ENCODE measurements at places on chromosomes 13 and 19.

DNA sequence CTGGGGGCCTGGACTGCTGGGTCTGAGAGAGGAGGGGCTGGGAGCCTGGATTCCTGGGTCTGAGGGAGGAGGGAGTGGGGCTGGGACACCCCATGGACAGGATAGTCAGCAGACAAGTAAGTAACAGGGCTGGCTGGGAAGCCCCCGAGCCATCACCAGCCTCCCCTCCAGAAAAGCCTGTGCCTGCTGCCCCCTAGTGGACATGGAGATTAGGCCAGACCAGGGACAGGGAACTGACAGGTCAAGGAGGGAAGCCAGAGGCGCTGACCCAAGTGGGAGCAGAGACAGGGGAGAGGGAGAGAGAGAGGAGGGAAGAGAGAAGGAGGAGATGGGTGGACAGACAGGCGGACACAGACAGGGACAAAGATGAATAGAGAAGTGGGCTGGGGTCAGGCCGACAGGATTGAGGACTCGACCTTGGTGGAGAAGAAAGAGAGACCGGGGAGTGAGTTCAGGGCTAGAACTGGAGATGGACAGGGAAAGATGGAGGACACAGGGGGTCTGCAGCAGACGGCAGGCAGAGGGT, 6.7 kb upstream of the ERFL start:
- no peak for DNase-seq

DNA sequence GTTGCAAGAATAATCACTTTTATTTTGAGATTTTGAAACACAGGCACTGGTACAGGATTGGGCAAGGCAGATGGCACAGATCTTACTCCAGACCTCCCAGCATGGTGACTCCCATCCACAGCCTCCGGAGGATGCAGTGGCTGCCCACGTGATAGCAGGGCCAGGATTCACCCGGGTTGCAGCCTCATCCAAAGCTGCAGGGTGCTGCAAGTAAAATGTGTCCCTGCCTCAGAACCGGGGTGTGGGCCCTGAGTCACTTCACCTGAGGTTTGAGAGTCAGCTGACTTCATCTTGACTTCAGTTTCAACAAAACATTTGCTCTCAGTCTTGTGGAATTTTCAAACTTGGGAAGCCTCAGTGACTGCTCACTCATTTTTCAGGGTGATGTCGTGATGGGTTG, 201.9 kb downstream of the FGF9 start:
- no peak for DNase-seq

GRCh38 chr19:20863176-20863575, 59.9 kb upstream of the ZNF85 start:
- no peak for DNase-seq

DNA sequence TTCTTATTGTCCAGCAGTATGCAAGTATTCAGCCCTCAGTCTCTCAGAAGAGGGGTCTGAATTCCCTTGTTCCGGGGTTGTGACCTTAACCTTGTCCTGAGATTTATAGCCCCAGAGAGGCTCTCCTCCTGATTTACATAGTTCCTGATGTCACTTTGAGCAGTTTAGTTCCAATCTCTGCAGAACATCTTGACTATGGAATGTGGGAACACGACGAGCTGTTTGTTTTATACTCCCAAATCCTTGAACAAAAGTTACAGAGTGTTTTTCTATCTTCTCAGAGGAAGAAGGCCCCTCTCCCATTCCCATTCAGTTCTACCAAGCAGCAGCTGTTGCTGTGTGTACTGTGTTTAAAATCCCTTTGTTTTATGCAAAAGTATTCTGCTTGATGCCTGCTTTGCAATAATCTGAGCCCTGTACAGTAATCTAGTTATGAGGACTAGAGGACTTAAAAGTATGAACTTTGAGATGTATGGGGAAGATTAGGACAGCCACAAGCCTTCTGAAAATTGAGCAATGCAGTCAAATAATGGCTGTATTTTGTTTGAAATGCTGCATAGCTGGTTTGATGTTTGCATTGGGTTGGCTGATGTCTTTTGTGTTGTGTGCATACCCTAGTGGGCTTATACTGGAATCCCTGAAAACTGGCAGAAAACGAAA, 74.7 kb downstream of the KL start:
- DNase-seq = no peak

GRCh38 chr19:10126213-10126639, 6.5 kb upstream of the EIF3G start:
- DNase-seq = no peak

GRCh38 chr19:6375411-6376010, at the start of gene PSPN:
Gene PSPN (minus strand): TSS chr19:6375933. CDS start chr19:6375849, 84 bp downstream.
- no peak for DNase-seq

DNA sequence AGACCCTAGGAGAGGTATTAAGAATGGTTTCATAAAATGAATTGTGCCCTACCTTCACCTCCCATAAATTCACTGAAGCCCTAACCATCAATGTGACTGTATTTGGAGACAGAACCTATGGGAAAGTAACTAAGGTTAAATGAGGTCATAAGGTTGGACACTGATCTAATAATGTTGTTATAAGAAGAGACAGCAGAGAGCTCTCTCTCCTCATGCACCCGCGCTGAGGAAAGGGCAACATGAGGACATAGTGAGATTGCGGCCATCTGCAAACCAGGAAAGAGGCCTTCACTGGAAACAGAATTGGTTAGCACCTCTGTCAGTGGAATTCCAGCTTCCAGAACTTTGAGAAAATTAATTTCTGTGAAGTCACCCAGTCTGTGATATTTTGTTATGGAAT, 1396.1 kb upstream of the MIR17HG start:
- no peak for DNase-seq

GRCh38 chr13:89755729-89756492, 1591.6 kb upstream of the MIR17HG start:
- DNase-seq = no peak

GRCh38 chr19:37999309-38000213, 92.6 kb downstream of the SIPA1L3 start:
- no peak for DNase-seq

GRCh38 chr13:50375792-50376191, 360.5 kb downstream of the KCNRG start:
- DNase-seq = no peak

- DNase-seq = no peak
Observed at GRCh38 chr19:1734321-1734966, 18.9 kb upstream of the ONECUT3 start.

- no peak for DNase-seq
Observed at GRCh38 chr13:97945792-97946419, 7.6 kb upstream of the IPO5 start.
